ENCODE measurements at places on chromosomes 11 and 22.

DNA sequence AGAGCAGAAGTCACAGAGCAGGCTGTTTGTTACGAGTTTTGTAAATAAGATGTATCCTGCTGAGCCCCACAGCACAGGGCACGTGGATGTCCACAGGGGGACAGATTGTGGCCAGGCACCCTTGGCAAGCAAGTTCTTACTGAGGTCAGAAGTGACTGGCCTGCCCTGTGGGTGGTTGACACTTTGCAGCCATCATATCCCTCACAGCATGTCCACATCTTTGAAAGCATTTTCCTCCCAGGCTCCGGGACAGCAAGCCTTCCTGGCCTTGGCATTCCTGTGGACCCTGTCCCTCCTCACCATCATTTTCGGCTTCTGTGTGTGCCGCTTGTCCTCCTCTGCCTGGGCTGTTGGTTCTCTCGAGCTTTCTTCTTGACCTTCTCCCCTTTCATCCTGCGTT, 189.5 kb downstream of the TBC1D22A start:
- no peak for DNase-seq

DNA sequence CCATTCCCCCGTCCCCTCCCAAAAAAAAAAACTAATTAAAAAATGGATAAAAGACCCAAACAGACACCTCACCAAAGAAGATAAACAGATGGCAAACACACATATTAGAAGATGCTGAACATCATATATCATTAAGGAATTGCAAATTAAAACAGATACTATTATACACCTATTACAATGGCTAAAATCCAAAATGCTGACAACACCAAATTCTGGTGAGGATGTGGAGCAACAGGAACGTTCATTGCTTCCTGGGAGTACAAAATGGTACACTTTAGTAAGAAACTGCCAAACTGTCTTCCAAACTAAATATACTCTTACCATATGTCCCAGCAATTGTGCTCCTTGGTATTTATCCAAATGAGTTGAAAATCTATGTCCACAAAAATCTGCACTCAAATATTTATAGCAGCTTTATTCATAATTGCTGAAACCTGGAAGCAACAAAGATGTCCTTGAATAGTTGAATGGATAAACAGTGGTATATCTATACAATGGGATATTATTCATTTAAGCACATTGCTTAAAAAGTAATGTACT, 19.9 kb downstream of the NAGA start:
- no peak for DNase-seq

DNA sequence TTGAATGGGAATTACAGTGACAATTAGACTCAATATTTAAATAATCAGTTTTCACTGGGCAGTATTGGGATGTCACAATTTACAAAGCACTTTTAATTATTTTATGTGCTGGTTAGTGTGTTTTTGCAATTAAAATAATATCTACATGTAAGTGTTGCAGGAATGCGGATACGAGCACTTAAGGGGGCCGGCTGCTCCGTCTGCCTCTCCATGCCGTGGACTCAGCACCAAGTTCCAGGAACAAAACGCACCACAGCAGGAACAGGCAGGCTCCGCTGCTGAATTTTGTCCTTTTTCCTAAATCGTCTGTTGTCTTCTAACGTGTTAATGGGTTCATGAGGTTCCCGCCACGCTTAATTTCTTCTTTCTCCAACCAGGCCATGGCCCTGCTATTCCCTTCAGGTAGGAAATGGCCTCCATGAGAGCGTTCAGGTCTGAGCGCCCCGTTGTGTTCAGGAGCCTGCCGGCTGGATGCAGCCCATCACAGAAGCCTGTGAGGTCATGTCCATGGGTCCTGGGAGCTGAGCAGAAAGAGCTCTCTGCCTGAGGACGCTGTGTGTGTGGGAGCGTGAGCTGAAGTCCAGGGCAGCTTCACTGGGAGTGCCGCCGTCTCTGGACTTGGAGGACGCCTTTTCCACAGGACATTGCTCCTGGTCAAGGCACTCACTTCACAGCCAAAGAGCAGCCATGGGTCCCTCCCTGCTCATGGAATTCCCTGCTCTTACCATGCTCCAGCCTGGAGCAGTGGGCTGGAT, 730.3 kb downstream of the BRD1 start:
- DNase-seq = no peak

DNA sequence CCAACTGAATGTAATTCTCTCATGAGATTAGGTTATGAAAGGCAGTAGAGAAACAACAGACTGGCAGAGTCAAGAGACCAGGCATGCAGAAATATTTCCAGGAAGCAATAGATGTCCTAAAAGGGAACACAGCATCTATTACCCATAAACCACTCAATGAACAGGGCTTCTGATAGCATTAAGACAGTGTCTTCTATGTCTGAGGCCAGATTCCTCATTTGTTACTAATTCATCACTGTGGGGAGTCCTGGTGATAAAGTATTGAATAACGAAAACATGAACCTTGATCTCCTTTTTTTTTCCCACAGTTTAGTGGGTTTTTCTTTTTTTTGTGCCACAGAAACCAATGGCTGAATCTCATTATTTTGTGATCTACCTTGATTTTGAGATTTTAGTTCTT, 339.0 kb downstream of the METTL15 start:
- no peak for DNase-seq

DNA sequence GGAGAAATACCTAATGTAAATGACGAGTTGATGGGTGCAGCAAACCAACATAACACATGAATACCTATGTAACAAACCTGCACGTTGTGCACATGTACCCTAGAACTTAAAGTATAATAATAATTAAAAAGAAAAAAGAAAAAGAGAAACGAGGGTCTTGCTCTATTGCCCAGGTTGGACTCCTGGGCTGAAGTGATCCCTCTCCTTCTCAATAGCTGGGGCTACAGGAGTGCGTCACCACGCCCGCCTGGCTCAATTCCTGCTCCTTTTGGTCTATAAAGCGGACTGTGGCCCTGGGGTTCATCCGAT, 521 bp upstream of the PTS start:
- DNase-seq = no peak

- DNase-seq = no peak
Observed at GRCh38 chr22:21939461-21939913, 13.2 kb downstream of the PPM1F start.

DNA sequence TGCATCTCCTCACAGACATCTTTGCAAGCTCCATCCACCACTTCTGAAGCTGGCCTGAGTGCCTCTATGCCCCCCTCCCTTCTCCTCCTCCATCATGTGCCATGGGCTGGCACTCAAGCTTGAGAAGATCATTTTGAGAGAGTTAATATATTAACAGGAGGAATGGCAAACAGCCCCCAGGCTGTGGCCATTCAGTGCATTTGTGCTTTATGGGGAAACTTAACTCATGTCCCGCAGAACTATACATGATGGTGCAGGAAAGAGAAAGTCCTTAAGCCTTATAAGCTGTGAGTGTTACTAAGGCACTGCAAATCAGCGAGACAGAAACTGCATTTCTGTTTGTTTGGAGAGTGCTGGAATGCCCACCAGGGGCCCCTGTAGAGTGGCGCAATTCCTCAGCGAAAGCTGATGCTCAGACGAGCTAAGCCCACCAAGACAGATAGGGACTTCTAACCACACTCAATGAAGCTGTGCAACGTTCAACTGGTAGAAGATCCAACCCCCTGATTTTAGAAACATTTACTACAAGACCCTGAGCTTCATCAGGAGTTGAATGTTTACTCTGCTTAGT, 26.8 kb upstream of the PHLDA2 start:
- peak; percentile 47 for DNase-seq

Data from renal pelvis (tissue), 12 donors.